IPS-NIHi11 (cell line): ENCODE measurements at places on chromosomes 2 and 18.

DNA sequence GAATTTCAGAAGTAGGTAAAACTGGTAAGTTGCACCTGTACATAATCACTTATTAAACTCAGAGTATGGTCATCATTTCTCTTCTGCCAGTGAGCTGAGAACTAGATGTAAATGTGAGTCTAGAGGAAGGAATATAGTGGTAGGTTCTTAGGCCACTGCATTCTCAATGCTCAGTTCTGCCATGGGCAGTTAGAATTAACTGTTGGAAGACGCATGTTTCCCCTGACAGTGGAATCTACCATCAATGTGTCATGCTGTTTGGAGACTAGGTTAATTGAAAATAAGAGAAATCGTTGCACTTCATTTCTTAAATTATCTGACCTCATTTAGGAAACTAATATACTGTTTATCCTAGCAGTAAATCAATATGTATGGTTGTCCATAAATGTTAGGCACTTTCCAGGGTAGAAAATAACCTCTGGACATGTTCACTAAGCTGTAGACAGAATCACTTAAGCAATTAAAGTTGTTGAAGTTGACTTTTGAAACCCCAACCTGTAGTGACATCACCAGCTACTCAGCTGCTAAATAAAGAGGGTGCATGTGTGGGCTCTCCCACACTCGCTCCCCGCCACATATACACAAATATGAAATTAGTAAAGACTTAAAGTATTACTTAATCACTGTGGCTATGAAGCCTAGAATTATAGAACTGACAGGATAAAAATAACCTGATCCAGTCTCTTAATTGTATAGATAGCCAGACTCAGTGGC lies 91.5 kb upstream of the NOSTRIN start:
- DNase-seq, result no peak

GRCh38 chr2:17752892-17753802 lies 463 bp downstream of the SMC6 start:
- DNase-seq, result peak; percentile 58

GRCh38 chr2:186135686-186136085 lies 350.4 kb upstream of the ZC3H15 start:
- no peak for DNase-seq

DNA sequence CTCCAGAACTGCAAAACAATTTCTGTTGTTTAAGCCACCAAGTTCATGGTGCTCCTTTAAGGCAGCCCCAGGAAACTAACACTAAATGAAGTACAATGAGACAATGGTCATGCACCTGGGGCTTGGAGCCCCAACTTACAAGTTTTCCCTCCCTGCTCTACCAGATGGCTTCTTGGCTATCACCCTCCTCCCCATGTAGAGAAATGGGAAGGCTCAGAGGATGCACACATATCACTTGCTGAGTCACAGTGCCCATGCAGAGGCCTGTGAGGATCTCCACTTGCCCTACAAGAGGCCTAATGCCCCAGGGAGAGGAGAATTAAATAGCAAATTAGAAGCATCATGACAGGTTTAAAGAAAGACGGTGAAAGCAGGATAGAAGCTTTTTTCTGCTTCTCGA lies 270.9 kb downstream of the TTC32 start:
- DNase-seq, result no peak

DNA sequence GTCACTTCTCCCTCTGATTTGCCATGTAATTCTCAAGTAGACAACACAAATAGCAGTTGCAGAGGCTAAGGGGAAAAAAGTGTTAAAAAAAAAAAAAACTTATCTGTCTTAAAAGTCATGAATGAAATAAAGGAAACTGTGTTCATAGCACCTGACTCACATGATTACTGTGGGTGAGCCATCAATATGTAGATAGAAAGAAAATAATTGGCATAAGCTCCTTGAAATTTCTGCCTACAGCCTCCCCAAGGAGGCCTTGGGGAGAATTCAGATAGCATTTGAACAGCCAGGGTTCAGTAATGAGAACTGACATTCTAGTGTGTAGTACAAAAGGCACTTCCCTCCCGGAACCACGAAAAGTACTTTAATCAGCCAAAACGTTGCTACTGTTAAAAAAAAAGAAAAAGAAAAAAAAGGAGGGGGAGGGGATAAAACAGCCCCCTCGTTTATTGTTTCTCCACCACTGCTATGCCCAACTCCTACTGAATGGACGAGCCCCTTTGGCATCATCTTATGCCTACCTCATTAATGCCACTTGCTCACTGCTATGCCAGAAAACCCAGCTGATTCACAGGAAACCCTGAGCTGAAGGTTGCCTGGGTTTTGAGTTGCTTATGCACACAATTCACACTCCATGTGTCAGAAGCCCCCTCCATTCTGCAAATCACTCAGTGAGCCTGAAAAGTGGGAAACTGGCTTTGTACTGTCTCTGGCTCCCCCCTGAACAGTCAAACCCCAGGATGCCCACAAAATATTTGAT lies 65.5 kb upstream of the KLF7 start:
- DNase-seq, result no peak

GRCh38 chr2:71974846-71975245 lies 172.8 kb downstream of the CYP26B1 start:
- DNase-seq, result no peak

DNA sequence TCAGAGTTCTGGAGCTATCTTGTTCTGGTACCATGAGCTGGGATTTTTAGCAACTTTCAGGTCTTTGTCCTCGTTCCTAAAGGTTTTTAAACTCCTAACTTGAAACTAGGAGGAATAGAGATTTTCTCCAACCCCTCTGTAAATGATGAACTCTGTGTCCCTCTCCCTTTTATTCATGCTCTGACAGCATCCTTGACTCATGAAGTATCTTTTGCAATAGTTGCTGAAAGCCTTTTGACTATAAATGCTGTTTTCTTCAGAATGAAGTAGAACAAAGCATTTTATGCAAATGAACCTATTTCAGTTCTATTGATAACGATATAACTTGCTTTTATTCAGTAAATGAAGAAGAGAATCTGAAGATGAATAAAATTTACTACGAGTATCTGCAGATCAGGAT lies 17.0 kb upstream of the MAPRE2 start:
- DNase-seq, result no peak

- no peak for DNase-seq
These were observed 1372.1 kb upstream of the DDX18 start for GRCh38 chr2:116442418-116442817.

- DNase-seq, result no peak
These were observed 164.0 kb downstream of the MYO3B start for GRCh38 chr2:170341684-170342623.
